ENCODE measurements at places on chromosomes 11 and 22. TPM values are rescaled to one million over a fixed set of nuclear protein-coding genes. Genes with fewer than 3 reads are reported as not detected.

BIRC2 gene
- total RNA-seq, result 41.2 TPM

SLC25A45 gene
- total RNA-seq, result 40.9 TPM

KCNQ1OT1 gene
- total RNA-seq, result 0.22 TPM

UBQLN3 gene
- not detected for total RNA-seq

GGTLC3 gene
- not detected for total RNA-seq

KRTAP5-8 gene
- total RNA-seq, result not detected
